HTR-8/SVneo (cell line): ENCODE measurements at places on chromosomes 6 and 20.

DNA sequence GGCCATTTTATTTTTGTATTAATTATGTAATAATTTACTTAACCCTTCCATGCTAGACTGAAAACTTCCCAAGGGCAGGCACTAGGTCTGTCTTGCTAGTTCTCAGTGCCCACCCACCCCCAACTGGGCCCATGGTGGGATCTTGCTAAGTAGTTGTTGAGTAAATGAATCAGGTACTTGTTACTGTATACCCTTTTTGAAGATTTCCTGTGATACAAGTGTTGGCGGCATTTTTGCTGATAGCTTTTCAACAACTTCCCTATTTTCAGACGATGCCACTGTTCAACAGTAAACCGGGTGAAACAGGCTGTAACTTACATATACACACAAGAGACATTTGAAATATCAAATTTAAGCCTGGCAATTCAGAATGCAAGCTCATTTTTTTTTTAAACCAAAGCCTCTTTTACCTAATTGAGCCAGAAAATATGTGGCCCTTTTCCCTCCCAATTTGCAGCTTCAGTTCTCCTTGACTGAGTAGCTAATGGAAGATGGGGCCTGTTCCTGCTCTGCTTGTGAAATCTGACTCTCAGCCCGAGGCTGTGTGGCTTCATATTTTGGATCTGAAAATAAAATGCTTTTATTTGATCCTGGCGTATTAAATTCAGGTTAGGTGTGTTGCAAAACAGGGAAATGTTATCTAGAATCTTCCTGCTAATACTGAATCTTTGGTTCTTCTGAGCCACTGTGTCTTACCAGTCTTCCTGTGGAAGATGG lies 288.3 kb downstream of the NRN1 start:
- no peak for DNase-seq

- peak; percentile 49 for DNase-seq
These were observed 213.9 kb upstream of the CNR1 start for GRCh38 chr6:88380083-88380482.

- DNase-seq, result no peak
These were observed 15.2 kb downstream of the RPP21 start for GRCh38 chr6:30360139-30360538.

DNA sequence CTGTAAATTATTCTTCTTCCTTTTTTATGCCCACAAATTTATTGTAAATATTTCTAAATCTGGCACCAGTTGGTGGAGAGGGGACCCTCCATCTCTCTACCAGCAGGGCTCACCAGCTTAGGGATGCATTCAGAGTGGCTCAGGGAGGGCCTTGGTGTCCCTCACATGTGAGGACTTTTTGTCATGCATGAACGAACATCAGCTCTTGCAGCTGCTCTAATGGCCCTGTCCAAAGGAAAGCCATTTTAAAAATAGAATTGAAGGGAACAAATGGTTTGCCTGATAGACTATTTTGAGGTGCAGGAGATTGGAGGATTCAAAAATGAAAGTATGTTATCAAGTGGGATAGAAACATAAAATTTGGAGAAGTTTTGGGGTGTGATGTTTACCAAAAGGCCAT lies 37.5 kb upstream of the KLHL31 start:
- DNase-seq, result no peak

- DNase-seq, result peak; percentile 83
These were observed 112.9 kb downstream of the TRERF1 start for GRCh38 chr6:42338744-42339222.

DNA sequence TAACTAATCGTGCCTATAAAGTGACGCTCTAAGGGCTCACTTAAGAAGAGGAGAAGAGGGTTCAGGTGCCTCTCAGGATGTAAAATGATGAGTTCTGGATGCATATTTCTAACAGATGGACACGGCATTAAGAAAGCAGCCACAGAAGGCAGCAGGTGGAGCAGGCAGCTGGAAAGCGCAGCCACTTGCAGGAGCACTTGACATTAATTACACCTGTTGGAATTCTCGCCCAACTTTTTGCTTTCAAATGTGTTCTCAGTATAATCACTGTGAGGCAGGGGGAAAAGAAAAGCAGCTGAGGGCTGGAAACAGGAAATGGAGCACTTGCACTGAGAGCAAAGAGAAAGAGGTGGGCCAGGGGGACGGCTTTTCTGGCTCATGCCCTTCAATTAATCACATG lies 164.2 kb downstream of the NKAIN2 start:
- DNase-seq, result no peak

DNA sequence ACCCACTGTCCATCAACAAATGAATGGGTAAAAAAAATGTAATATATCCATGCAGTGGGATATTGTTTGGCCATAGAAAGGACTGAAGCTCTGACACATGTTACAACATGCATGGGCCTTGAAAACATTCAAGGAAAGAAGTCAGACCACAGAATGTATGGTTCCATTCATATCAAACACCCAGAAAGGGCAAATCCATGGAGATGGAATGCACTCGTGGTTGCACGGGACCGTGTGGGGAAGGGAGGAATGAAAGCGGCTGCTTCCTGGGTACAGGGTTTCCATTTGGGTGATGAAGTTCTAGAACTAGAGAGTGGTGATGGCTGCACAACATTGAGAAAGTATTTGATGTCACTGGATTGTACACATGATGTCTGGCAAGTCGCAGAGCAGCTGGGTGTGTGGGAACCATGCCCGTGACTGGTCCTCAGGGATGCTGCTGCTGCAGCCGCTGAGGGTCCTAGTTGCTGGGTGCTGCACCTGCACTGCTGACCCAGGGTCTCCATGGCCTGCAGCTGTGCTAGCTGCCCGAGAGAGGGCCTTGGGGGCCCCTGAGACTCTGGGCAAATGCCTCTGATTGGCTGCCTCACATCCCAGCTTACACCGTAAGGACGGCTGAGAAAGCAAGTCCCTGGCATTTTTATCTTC lies 220.3 kb downstream of the NRN1 start:
- DNase-seq, result no peak

- DNase-seq, result peak; percentile 88
These were observed at the start of gene SERPINB1 for GRCh38 chr6:2841264-2842138. Gene SERPINB1, minus strand, starts transcription at chr6:2841863. Its CDS starts 1,277 bp downstream, at chr6:2840586.

GRCh38 chr6:41591859-41592502 lies 45.8 kb downstream of the FOXP4 start:
- peak; percentile 87 for DNase-seq

- no peak for DNase-seq
These were observed 93.5 kb downstream of the ERMARD start for GRCh38 chr6:169844946-169845345.

DNA sequence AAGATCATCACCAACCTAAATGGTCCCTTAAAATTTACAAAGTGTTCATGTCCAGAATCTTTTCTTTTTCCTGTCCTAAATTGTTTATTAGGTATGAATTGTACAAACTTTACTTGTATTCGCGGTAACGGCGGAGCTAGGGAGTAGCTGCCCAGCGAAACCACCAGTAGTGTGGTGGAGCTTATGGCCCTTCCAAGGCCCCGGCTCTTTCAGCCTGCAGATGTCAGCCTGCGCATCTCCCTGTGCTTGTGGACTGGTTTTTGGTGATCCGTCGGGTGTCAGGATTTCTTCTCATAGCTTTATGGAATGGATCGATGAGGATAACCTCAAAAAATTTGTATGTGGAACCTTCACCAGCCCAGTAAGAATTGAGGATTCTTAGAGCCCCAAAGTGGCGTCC lies 27.2 kb upstream of the ENPP1 start:
- DNase-seq, result no peak

- no peak for DNase-seq
These were observed 7.0 kb upstream of the C20orf144 start for GRCh38 chr20:33655164-33655563.

DNA sequence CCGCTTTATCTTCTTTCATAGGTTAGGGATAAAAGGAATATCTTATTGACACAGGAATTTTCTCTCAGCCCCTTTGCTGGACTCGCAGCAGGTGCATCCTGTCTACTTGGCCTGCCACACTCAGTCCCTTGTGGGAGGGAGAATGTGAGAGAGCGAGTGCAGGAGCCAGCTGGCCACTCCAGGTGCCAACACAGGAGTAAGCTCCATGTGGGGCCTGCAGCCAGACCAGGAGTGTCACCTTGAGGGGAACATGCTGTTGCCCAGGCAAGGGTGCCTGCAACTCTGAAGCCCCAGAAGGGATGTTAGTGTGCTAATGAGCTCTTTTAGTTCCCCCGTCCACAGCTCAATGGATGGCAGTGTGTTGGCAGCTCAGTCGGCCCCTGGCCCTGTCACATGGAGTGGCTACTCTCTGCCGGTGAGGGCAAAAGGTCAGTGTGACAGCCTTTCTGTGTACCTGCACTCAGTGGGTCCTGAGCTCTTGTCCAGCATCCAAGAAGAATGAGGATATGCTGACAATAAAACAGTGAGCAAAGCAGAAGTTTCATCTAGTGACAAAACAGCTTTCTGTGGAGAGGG lies 57.1 kb downstream of the CRYBG1 start:
- no peak for DNase-seq

DNA sequence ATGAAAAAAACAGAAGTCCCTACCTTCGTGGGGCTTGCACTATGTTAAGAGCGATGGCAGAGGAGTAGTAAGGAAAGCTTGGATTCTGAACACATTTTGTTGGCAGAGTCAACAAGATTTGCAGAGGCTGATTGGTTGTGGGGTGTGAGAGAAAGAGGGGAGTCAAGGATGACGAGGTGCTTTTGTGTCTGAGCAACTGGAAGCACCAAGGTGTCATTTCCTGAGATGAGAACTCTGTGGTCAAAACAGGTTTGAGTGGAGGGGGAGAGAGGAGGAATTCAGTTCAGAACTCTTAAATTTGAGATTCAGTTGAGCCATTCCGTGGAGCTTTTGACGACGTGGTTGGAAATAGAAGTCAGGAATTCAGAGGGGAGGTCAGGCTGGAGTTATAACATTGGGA lies 3.5 kb downstream of the OCSTAMP start:
- DNase-seq, result no peak
